ENCODE measurements at places on chromosomes 16 and 17.

GRCh38 chr16:66152181-66152580 is 214.3 kb upstream of the CDH5 start:
- DNase-seq: no peak

DNA sequence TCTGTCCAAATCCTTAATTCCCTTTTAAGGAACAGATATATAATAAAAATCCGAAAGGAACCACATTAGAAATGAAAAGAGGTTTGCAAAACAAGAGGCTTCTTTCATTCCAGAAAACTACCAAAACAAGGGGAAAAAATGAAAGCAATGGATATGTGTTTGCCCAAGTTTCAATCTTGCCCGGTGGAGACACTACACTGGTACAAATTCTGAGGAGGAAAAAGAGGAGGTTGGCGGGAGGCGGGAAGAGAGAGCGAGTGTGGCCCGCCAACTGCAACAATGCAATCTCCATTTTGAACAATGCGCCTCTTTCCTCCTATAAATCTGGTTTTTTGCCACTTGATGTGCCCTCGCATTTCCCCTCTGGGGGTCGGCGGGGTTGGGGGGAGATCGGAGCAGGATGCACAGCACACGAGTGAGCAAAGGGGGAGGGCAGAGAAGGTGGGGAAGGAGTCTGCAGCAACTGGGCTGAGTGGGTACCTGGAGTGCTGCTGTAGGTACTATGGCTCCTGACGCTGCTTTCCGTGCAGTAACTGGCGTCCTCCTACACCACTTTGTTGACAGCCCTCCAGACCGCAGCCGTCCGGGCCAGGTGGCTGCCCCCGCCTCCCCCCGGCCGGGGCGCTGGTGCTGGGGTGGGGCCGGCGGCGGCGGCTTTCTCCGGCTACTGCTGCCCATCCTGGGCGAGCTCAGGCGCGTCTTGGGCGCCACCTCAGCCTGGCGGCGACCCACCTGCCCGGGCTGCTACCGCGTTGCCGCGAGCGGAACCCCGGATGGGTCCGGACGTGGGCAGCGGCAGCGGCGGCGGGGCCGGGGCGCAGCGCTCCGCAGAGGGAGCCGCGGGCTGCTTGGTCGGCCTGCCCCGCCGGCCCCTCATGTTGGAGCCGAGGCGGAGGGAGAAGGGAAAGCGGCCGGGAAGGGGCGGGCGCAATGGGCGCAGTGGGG is 93.8 kb upstream of the PLEKHM1 start:
- no peak for DNase-seq

GRCh38 chr16:68400924-68401460 is 47.3 kb downstream of the SMPD3 start:
- DNase-seq: no peak

GRCh38 chr17:72417627-72418026 is 296.8 kb downstream of the SOX9 start:
- DNase-seq: no peak

DNA sequence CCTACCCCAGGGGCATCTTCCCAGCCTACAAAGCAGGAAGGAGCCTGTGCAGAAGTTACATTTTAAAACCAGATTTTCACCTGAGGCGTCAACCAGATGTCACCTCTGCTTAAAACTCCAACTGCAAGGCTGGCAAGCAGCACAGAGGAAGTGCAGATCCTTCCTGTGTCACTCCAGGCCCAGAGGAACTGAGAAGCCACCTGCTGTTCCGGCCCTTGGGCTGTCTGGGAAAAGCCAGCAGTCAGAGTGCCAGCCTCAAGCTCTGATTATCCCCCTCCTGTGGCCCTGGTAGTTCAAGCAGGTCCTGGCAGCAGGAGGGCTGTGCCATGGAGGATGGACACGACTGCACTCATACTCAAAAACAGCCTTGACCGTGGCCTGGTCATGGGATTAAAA is 10.2 kb downstream of the POLR2C start:
- no peak for DNase-seq

- DNase-seq: no peak
Measured at GRCh38 chr17:48541577-48542113, 3.3 kb downstream of the HOXB2 start.

DNA sequence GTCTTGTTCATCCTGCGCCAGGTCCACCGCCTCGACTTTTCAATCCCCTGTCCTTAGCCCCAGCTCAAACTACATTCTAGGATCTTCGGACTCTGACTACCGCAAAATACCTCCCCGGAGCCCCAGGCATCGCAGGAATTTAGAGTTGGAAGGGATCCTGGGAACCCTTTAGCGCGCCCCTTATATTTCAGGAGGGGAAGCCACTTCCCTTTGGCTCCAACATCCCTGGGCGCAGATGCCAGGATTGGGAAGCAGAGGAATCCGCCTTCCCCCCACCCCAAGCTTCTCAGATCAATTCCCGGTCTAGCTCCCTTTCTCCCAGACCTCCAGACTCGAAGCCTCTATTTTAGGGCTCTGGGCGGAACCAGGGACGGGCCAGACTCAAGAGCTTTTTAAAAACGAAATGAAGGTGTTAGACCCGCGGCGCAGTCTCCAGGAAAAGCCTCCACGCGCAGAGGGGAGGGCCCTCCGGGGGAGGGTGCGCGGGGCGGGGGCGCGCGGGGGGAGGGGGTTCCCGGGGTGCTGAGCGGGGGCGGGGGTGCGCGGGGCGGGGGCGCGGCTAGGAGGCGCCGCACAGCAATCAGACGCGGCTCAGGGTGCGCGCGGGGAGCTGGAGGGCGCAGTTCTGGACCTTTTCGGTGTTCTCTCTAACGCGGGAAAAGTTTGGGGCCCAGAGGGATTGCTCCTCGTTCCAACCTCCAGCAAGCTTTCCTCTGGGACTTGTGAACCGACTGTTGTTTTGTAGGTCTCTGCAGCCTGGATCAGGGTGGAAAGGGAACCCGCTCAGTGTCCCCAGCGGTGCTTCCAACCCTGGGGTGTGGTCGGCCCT is 1.6 kb downstream of the AHSP start:
- no peak for DNase-seq

- no peak for DNase-seq
Measured at GRCh38 chr16:49951574-49952195, 73.3 kb upstream of the CNEP1R1 start.

Data from left renal pelvis (tissue), 4 donors.